Epithelial cell of proximal tubule (primary cell): ENCODE measurements at places on chromosomes 1 and 21.

DNA sequence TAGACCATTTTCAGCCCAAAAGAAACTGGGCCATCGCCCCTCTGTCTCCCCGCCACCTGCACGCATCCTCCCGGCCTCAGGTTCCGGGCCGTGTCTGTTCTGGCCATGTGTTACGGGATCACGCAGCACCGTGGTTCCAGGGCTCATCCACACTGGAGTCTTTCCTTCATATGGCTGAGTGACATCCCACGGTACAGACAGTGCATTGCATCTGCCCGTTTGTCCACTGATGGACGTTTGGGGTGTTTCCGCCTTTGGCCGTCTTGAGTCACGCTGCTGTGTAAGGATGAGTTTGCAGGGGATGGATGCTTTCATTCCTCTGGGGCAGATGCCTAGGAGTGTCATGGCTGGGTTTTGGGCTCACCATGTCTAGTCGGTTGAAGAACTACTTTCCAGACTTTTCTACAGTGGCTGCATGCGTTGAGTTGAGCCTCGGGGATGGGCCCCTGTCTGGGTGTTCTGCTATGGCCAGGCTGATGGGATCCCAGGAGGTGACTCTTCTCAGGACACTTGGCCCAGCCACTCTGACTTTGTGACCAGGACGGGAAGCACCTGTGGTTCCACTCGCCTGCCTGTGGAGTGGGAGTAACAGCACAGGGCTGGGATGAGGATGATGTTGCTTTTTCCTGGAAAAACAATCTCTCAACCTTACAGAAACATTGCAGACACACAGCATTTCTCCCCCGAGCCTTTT lies 16.8 kb downstream of the RRP1 start:
- DNase-seq, result no peak

DNA sequence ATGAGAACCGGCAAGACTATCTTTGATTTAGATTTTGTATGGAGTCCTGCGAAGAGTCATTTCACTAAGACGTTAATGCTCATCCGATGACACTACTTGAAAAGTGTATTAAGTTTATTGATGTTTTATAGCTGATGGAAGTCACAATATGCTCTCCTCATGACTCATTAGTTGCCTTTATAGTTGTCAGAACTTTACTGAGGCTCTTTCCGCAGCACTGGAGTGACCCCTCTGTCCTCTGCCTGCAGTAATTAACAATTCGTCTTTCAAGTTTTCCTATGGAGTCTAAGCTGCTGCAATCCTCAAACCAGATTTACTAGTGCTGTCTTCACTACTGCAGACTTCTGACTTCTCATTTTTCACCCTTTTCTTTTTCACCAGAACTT lies 853 bp downstream of the USP16 start:
- DNase-seq, result no peak

DNA sequence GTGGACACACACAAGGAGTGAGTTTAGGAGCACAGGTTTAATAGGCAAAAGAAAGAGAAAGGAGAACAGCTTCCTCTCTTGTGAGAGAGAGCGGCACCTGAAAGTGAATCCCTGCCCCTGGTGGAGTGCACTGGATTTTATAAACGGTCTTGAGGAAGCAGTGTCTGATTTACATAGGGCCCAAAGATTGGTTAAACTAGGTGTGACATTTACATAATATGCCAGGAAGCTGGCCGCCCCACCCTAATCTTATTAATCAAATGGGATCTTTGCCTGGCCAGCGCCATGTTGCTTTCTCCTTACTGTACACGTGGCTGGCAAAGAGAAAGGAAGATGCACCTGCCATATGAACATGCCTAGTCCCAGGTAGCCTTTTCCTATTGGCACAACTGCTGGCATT lies 38.7 kb downstream of the CFH start:
- no peak for DNase-seq

GRCh38 chr21:43708745-43709381 lies 10.1 kb upstream of the PDXK start:
- no peak for DNase-seq

GRCh38 chr21:16095005-16095404 lies 365.2 kb downstream of the USP25 start:
- DNase-seq, result no peak

- DNase-seq, result peak; percentile 6
Measured at GRCh38 chr1:44881011-44881632, 38.1 kb upstream of the PTCH2 start.

GRCh38 chr1:197302775-197303174 lies 34.7 kb downstream of the CRB1 start:
- peak; percentile 73 for DNase-seq

DNA sequence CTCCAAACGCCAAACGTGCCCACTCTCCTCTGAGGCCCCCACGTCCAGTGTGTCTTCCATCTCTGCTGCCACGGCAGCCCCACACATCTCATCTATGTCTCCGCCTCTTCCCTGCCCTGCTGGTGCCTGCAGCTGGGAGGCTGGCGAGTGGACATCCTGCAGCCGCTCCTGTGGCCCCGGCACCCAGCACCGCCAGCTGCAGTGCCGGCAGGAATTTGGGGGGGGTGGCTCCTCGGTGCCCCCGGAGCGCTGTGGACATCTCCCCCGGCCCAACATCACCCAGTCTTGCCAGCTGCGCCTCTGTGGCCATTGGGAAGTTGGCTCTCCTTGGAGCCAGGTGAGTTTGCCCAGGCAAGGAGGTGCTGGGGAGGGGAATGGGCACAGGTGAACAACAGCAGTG lies 8.6 kb downstream of the ADAMTSL4 start:
- no peak for DNase-seq

GRCh38 chr1:196306421-196306820 lies 301.8 kb downstream of the KCNT2 start:
- no peak for DNase-seq

- DNase-seq, result no peak
Measured at GRCh38 chr1:203296460-203297073, 8.8 kb upstream of the BTG2 start.

GRCh38 chr1:29986986-29987385 lies 736.4 kb downstream of the MATN1 start:
- no peak for DNase-seq

DNA sequence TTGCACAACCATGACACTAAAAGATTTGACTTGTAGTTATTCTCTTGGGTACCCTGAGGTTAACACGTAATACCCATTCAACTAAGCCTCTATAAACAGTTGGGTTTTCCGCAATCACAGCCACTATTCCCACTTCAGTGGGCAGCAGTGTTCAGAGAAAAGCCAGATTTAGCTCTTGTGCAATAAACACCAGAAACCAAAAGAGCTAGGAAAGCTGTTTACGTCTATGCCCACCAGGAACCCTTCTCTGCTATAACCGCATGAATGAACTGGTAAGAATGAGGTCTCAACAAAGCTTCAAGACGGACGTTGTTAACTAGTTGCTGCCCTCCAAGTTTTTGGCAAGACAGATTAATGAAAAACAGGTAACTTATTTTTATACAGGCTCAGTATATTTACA lies 101.3 kb downstream of the SLC45A1 start:
- DNase-seq, result peak; percentile 81

GRCh38 chr1:220983877-220984635 lies 104.8 kb downstream of the HLX start:
- DNase-seq, result no peak

- no peak for DNase-seq
Measured at GRCh38 chr1:230658691-230659090, 16.4 kb downstream of the COG2 start.

- DNase-seq, result no peak
Measured at GRCh38 chr1:74530892-74531291, 18.5 kb upstream of the LRRC53 start.

- no peak for DNase-seq
Measured at GRCh38 chr1:24226749-24227148, 39.7 kb upstream of the IFNLR1 start.

- DNase-seq, result peak; percentile 45
Measured at GRCh38 chr1:81452693-81453366, 347.9 kb upstream of the ADGRL2 start.

GRCh38 chr1:225737161-225737560 lies 40.5 kb upstream of the SRP9 start:
- DNase-seq, result no peak

DNA sequence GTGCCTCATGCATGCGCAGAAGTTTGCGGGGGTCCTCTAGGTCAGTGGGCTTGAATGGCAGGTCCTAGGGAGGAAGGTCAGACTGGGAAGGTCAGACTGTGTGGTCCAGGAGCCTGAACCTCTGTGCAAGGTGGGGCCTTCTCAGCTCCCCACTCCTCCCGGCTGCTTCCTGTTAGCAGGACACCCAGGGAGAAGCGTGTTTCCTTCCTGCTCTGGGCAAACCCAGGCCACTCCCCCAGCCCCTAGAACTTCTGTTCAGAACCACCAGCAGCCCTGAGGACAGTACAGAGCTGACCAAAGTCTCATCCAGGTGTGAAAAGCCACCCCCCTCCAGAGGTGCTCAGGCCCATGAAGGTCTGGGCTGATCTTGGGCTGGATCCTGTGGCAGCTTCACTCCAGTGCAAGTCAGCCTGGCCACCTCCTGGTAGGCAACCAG lies 29.9 kb downstream of the NAV1 start:
- DNase-seq, result no peak

GRCh38 chr1:229258031-229258756 lies 12.7 kb upstream of the RAB4A start:
- no peak for DNase-seq

- no peak for DNase-seq
Measured at GRCh38 chr21:24649691-24650090, 957.6 kb downstream of the MRPL39 start.
